Activated CD8-positive, alpha-beta memory T cell treated with anti-CD3 and anti-CD28 coated beads for 48 hours (primary cell): ENCODE measurements at places on chromosomes 5 and 9.

DNA sequence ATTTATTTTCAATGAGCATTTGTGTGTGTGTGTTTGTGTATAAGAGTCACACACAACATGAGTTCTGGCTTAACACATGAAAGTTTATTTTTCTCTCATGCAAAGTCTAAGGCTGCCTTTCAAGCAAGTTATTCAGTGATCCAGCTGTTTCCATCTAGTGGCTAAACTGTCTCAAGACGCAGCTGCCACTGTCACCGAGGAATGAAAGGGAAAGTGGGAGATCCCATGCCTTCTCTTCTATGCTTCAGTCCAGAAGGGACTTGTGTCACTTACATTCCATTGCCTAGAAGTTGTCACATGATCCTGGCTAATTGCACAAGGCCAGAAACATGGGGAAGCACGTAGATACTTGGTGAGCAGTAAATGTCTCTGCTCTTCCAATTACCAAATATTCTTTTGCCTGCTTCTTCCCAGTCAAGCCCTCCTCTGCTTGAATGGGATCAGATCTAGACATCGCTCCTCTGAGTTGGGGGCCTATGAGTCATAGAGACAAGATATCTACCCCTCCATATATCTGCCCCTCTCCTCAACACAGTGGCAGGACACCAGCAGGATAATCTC lies 30.4 kb upstream of the SLIT3 start:
- no peak for DNase-seq

GRCh38 chr9:91771027-91771426 lies 179.0 kb downstream of the ROR2 start:
- DNase-seq, result no peak

GRCh38 chr9:95907794-95908193 lies 32.3 kb downstream of the ERCC6L2 start:
- no peak for DNase-seq

DNA sequence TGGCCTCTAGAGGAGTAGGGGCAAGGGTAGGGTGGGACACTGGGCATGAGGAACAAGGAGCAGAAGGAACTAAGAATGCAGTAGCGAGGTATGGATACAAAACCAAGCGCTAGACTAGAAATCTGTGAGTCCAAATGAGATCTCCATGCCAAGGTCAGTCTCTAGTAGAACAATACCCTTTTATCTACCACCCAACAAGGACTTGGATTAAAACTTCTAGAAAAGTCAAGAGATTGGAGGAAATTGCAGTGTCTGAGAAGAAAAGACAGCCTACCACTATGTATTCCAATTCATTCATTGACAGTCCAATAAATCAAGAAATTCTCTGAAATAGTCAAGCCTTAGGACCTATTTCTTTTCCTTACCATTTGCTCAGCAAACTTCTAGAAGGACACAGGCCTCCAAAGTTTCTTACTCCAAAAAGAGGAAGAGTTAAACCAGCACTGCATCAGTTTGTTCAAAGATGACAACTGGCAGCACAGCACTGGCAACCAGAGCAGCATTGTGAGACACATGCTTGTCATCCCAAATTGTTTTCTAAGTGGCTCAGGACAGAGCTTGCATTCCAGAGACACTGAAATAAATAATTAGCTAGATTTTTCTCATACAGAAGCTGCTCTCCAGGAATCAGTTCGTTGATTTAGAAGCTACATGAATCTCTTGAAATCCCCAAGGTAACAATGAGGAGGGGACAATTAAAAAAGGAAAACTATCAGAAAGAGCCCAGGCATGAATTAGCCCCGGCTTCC lies 22.6 kb downstream of the ABCA1 start:
- no peak for DNase-seq

GRCh38 chr5:154199671-154200220 lies 9.2 kb downstream of the GALNT10 start:
- DNase-seq, result no peak

GRCh38 chr5:94243612-94244011 lies 374.8 kb downstream of the KIAA0825 start:
- no peak for DNase-seq

- DNase-seq, result no peak
Measured at GRCh38 chr9:5002811-5003210, 17.7 kb downstream of the JAK2 start.

- DNase-seq, result no peak
Measured at GRCh38 chr9:37870799-37871176, 33.1 kb downstream of the SLC25A51 start.

DNA sequence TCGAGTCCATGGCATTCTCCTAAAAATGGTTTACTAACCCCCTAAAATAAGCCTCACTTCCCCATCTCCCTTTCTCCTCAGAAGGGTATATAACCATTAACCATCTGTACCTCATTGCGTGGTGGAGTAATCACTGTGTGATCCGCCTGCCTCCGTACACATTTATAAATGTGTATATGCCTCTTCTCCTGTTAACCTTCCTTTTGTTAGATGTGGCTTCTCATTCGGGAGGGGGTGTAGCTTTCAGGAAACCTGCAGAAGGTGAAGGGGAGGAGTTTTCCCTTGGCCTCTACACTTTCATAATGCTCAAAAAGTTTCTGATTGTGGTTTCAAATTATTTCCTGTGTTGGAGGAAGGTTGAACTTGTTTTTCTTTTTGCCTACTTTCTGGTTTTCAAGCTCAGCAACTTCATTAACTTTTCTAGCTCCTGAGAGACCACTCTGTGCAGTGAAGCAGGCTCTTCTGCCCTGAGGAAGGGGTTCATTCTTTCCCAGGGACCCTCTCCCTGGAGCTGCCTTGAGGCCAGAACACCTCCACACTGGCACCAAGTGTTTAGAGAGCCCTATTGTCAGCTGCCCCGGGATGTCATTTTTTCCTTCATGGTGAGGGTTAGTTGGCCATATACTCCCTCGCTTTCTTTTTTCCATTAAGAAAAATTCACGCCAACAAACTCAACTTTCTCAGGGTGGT lies 46.9 kb downstream of the RASGRF2 start:
- no peak for DNase-seq

DNA sequence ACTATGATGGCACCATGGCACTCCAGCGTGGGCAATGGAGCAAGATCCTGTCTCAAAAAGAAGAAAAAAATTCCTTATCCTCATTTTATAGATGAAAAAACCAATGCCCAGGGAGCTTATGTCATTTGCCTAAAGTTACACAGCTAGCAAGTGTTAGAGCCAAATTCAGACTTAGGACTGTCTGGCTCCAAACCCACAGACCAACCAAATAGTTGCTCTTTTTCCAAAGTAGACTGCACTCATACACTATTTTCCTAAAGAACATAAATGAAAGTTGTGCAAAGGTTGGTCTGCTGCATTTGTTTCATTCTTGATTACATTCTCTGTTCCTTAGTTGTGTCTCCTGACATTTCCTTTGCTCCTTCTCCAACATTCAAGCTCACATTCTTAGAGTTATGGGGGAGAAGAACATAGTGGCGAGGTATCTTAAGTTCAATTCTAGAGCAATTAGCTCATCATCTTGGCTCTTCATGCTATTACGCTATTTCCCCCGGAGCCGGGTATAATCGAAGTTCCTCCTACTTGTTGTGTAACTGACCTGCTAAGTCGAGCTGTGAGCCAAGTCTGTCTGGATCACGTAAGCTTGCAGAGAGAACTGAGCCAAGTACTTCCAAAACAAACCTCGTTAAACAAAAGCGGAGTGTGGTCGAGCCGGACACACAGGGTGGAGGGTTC lies 138.3 kb downstream of the RFK start:
- DNase-seq, result no peak

- no peak for DNase-seq
Measured at GRCh38 chr9:93654351-93654961, 78.1 kb downstream of the PHF2 start.

DNA sequence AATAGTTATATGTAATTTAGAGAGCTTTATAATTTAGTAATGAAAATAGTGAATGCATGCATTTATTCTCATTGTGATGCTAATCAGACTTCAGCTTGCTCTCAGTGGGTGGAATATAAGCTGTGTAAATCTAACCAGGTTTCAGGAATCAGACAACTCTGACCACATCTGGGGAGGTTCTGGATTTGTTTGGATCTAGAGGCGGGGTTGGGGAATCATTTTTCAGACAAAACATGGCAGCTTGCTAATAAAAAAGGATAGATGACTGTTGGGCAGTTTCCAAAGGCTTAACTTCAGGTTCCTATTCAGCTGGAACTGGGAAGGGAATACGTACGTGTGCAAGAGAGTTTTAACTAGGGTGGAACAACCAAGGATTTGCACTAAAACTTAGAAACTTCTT lies 43.2 kb upstream of the MAMDC2 start:
- no peak for DNase-seq

DNA sequence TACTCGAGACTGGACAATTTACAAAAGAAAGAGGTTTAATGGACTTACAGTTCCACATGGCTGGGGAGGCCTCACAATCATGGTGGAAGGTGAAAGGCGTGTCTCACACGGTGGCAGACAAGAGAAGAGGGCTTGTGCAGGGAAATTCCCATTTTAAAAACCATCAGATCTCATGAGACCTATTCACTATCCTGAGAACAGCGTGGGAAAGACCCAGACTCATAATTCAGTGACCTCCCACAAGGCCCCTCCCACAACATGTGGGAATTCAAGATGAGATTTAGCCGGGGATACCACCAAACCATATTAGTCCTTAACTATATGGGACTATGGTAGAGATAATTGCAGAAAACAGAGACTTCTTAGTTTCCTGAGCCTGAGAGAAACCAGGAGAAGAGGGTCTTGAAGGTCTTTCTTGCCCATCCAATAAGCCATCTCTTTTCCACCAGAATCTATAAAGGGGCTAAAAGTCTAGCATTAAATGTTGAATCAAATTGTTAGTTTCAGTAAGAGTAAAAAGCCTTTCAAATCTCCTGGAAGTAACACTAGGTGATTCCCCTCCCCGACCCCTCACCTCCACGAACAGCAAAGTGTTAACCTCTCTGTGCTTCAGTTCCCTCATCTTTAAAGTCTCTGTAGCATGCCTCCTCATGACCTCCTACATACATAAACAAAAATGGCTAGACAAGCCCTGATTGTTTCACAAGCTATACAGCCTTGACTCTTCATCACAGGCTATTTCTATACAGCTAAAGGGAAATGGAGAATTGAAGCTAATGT lies 259.1 kb downstream of the TMEM167A start:
- DNase-seq, result no peak

- DNase-seq, result no peak
Measured at GRCh38 chr9:83520292-83520691, 17.9 kb downstream of the FRMD3 start.

DNA sequence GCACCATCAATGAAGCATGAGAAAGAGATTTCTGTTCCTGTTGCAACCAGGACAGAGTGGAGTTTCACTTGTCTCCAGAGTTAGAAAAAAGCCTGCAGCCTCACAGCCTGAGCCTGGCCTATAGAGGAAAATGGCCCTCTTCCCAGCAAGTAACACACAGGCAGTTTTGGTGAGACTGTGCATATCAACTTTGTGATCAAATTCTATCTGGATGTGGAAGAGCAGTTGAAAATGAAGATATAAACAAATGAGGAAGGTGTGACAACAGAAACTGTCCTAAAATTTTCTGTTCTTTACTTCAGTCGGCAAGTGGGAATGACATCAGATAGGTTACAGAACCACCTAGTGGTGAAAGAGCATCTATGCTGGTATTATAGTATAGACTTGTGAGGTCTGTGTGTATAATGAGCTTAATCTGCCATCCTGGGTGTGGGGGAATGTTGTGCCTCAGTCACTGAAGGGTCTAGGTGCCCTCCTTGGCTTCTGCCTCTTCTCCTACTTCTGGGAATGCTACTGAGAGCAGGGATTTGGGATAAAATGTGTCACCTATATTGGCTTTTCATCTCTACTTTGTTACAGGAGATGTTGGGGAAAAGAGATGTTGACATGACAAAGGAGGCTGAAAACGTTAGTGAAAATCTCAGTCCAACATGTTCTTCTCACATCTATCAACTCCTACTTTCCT lies 28.2 kb downstream of the YIPF5 start:
- DNase-seq, result no peak

DNA sequence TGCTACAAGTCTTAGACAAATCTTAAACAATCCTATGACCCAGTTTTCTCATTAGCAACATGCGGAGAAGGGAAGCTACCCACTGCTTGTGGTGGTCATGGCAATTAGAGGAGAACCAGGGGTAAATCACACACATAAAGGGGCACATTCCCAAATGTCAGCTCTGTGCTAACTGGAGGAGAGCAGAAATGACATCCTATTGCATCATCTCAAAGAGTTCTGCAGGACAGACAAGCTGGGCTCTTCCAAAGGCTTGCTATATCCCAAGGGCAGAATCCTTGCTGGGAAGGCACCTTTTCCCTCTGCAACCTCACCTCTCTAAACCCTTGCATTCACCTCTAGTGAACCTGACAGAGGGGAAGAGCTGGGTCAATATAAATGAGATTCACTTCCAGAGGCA lies 17.0 kb upstream of the WWC1 start:
- DNase-seq, result no peak

- DNase-seq, result no peak
Measured at GRCh38 chr9:32928912-32929311, 72.5 kb downstream of the APTX start.

GRCh38 chr5:35417040-35417439 lies 186.8 kb upstream of the PRLR start:
- DNase-seq, result no peak

DNA sequence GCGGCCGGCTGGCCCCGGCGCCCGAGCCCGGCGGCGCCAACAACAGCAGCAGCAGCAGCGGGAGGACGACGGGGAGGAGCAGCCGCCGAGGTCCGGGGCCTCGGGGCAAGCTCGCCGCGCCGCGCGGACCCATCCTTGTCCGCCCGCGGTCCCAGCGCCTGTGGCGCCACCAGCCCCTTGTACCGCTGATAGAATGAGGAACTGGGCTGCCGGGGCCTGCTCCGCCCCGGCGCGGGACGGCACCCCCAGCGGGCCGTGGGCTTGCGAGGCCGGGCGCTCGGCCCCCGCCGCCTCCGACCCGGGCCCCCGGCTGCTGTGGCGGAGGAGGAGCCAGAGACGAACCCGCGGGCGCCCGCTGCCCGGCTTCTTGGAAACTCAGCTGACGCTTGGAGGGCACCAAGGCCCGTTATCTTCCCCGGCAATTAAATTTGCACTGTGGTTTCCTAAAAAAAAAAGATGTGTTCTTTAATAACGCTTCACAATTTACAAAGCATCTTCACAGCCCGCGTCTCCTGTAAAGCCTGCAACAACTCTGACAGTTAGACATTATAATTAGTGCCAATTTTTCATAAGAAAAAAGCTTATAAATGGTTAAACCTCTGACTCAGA lies at the start of gene ARSB:
TSS of gene ARSB (minus strand) at position 195 of the 609 bp plus-strand sequence. CDS start at position 133, 62 bp downstream.
- peak; percentile 41 for DNase-seq

DNA sequence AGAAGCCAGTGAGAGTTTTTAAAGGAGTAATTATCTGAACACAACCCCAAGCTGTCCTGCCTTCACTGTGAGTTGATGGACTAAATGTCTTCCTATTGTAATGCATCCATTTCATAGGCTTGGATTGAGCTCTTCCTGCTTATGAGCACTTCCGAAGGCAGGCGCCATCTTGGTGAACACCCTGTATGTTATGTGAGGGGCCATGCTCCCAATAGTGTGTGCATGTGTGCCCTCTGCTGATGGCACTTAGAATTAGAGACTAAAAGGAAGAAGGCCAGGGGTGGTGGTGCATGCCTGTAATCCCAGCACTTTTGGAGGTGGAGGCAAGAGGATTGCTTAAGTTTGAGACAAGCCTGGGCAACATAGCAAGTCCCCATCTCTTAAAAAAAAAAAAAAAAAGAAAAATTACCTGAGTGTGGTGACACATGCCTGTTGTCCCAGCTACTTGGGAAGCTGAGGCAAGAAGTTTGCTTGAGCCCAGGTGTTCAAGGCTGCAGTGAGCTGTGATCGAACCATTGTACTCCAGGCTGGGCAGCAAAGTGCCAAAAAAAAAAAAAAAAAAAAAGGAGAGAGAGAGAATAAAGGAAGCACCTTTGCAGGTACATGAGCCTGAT lies 65.0 kb downstream of the C9orf152 start:
- no peak for DNase-seq

GRCh38 chr9:2709645-2710101 lies 7.6 kb upstream of the KCNV2 start:
- DNase-seq, result no peak

- no peak for DNase-seq
Measured at GRCh38 chr9:128716581-128717254, 7.2 kb downstream of the ZDHHC12 start.
